ENCODE measurements at places on chromosomes 3 and 15.

- no peak for DNase-seq
Observed at GRCh38 chr3:108079877-108080276, 11.0 kb downstream of the CD47 start.

DNA sequence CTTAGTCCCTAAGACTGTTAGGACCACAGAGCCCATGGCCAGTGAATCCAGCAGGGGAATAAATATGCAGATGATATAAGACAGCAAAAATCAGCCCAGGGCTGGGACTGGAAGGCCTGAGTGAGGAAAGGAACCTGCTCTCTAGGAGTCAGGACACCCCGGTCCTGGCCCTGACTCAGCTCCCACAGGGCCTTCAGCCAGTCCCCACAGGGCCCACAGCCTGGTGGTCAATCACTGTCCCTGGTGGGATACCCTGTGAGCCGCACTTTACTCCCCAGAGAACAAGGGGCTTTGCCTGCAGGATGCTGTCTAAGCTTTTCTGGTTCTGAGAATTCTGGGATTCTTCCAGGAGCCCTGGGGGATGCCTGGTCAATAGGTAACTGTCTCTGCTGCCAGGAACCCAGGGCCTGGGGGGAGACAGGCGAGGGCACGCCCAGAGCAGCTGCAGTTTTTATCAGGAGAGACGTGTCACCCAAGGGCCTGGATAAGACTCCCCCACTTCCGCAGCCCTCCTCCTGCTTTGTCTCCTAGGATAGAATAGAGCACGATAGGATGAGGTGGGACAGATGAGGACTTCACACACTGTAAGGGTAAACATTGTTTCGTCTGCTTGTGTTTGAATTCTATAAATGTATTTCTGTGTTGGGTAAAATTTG lies 49.5 kb upstream of the MCF2L2 start:
- no peak for DNase-seq

DNA sequence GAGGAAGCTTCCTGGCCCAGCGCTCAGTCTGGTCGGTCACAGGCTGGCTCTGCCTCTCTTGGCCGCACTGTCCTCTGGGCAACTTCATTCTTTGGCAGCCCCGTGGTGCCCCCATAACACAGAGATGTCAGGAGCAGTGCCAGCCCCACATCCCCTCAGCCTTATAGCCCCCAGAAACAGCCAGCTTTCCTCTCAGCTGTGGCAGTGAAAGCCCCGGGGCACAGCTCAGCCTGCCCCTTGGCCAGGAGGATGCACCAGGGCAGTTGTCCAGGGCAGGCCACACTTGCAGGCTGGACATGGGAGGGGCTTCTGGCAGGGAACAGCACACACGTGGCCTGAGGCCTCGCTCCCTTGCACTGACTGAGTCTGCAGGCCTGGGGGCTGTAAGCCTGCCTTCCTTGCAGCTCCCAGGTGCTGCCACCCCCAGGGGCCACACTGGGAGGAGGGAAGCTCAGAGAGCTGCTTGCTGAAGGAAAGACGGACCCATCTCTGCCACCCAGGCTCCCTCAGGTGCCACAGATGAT lies 10.3 kb upstream of the RHO start:
- DNase-seq = no peak

- DNase-seq = peak; percentile 77
Observed at GRCh38 chr3:151230646-151231045, 27.6 kb upstream of the GPR171 start.

GRCh38 chr3:148646126-148646665 lies 51.5 kb upstream of the AGTR1 start:
- no peak for DNase-seq

- no peak for DNase-seq
Observed at GRCh38 chr15:29109762-29110161, 159.9 kb downstream of the NSMCE3 start.

- DNase-seq = no peak
Observed at GRCh38 chr3:138210528-138210927, 23.4 kb downstream of the ARMC8 start.

- DNase-seq = no peak
Observed at GRCh38 chr3:134134698-134135415, 105.1 kb upstream of the SLCO2A1 start.

DNA sequence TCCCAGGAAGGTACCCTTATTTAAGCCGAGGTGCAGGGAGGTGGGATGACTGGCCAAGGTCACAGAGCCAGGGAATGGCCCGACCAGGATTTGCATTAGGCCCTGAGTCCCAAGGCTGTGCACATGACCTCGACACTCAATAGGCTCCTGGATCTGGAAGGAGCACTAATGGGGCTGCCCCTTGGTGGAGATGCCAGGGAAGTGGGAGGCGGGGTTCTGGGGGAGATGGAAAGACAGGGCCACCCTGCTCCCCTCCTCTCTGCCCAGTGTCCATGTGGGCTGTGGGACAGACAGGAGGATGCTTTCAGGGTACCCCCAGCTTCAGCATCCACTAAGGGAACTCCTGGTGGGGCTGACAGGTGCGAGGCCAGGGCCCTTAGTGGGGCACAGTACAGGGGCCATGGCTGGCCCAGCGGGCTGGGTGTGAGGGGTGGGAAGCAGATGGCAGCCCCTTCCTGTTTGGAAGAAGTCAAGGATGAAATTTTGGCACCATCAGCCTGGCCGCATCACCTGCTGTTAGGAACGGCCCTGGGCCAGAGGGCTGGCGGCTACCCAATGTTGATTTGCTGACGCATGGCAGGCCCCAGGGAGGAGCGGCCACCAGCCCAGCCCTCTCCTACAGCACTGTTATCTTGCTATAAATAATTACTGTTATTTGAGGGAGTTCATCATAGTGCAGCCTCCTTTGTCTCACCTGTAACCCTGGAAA lies 37.3 kb downstream of the ATP2B2 start:
- DNase-seq = no peak

DNA sequence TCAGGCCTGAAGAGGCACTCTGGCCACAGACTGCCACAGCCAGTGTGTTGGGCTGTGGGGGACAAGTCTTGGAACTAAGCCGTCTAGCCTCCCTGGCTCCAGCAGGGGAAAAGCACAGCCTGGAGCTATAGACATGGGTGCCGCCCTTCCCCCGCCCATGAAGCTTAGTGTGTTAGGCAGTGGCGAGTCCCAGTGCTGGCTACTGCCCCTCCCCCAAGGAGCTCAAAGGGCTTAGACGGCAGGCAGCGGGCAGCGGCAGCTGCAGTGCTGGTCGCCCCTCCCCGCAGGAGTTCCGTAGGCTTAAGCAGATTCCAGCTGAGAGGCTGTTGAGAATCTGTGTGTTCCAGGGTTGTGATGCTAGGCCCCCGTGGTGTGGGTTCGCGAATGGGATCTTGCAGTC lies 135.8 kb upstream of the RORA start:
- no peak for DNase-seq

- DNase-seq = no peak
Observed at GRCh38 chr15:67018441-67018840, 47.0 kb upstream of the SMAD3 start.

GRCh38 chr15:70762469-70763119 lies 764 bp downstream of the UACA start:
- DNase-seq = peak; percentile 36

DNA sequence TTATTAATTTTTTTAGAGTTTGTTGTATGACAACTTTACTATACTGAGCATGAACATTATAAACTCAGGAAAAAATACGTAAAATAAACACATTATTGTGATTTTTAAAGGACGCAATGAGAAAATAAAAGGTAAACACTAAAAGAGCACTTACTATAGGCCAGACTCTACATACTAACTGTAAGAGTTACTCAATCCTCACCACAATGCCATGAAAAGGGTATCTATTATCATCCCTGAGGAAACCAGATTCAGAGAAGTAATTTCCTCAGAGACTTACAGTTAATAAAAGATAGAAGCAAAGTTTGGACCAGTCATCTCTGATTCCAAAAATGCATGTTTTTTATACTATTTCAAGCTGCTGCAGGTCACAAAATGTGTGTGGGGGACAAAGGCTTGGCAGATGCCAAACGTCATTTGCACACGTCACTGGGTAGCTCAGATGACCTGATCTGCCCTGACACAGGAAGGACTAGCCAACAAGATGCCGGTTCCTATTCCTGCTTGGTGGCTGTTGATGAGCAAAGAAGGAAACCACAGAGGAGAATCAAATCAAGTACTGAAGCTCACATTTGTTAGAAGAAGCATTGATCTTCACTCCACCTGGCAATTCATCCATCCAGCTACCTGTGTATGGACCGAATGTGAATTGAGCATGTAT lies 42.3 kb downstream of the KLHL6 start:
- peak; percentile 96 for DNase-seq

GRCh38 chr15:48650931-48651330 lies 5.4 kb upstream of the FBN1 start:
- DNase-seq = no peak

DNA sequence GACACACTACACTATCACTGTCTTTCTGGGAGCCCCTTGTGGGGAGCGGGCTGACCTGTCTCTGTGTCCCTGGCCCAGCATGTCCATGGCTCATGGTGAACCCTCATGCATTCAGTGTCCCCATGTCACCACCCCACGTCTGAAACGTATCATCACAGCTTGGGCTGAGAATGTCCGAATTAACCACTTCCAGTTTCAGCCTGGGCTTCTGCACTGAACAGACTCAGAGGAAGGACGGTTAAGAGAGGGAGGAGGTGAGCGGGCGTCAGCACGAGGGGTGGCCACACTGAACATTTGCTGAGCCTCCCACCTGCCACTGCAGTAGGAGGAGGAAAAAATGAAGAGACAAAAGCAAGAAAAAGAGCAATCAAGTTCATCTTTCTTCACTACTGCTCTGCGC lies 30.5 kb downstream of the ATP2B2 start:
- peak; percentile 36 for DNase-seq

DNA sequence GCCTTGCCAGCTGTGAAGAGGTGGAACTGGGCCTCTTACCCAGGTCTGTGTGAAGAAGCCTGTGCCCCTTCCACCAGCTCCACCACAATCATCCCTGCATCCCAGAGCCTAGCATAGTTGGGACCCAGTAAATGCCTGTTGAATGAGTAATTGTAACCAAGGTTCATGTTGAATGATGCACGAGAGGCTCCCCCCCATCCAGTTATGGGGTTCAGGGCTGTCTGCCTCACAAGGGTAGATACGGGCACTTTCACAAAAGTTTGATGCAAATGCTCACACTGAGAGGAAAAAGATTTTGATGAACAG lies 29.5 kb upstream of the TSEN2 start:
- DNase-seq = no peak

- peak; percentile 27 for DNase-seq
Observed at GRCh38 chr3:13451301-13451673, 28.8 kb upstream of the HDAC11 start.

GRCh38 chr3:74531491-74531890 lies 83.0 kb downstream of the CNTN3 start:
- no peak for DNase-seq

- no peak for DNase-seq
Observed at GRCh38 chr15:68494573-68495110, 62.7 kb upstream of the ITGA11 start.

DNA sequence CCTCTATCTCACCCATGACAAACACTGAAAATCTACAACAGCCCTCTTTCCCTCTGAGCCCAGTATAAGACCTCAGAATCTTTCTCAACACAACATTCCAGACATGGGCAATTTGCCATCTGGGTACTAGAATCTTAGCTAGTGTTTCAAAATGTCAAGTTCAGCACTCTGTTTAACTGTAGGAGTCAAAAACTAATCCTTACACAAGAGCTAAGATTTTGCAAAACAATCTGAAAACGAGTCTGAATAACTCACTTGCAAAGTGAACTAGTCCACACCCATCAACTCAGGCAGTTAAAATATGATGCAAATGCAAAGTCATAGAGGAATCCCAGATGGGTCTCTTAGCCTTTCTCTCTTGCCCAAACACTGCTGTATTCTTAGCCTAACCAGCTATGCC lies 67.8 kb downstream of the GPR176 start:
- no peak for DNase-seq

DNA sequence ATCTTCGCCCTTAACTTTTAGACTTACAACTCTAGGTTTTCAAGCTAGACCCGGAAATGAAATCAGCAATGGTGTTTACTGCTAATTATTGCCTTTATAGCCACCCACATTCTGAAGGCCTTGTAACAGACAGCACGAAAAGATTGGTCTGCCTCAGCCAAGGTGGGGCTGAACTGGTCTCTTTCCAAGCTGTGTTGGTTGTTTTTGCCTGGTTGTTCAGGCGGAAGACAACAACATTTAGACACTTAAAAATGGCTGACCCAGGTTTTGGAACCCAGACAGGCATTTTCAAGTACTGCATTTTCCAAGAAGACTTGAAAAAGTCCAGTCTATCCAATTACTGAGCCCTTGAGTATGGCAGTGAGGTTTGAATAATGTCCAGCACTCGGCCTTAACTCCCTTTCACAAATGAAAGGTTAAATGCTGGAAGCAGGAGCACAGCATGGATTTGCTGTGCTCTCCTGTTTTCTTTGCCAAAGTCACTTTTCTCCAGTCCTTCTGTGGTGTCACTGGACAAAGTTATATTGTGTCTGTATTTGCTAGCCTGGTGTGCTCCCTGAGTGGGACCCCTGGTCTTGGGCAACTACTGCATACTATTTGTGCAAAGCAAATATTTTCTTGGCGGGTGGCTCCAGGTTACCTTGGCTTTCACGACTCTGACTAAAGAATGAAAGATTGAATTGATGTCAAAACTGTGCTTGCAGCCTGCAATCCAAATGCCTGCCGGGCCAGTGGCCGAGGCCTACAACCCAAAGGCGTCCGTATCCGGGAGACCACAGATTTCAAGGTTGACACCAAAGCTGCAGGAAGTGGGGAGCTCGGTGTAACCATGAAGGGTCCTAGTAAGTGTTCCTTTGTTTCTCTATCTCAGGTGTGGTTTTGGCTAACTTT lies 93.5 kb downstream of the FLNB start:
- DNase-seq = no peak

GRCh38 chr3:112799946-112800345 lies 46.7 kb downstream of the CD200R1L start:
- DNase-seq = no peak

- peak; percentile 65 for DNase-seq
Observed at GRCh38 chr3:31768479-31769125, 212.5 kb downstream of the OSBPL10 start.

- DNase-seq = no peak
Observed at GRCh38 chr15:78931439-78932257, 13.2 kb downstream of the CTSH start.

GRCh38 chr3:146187334-146187950 lies 26.5 kb upstream of the PLOD2 start:
- DNase-seq = peak; percentile 28

DNA sequence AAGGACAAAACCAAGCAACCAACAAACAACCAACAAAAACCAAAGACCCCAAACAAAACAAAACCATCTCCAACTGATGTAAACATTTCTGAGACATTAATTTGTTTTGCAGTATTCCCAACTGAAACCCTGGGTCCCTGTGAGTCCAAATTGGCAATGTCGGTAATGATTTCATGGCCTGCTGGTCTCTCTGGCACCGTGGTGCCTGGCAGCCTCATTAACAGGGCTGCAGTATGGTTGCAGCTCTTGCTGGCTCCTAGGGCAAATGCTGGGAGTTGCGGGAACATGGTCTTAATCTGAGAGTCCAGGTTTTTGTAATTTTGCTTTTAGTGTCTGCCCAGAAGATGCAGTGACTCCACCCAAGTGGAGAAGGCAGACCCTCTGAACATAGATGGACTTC lies 128.3 kb downstream of the SV2B start:
- no peak for DNase-seq

- DNase-seq = no peak
Observed at GRCh38 chr3:78991656-78992055, 776.1 kb downstream of the ROBO1 start.

- peak; percentile 81 for DNase-seq
Observed at GRCh38 chr15:73965758-73966113, 26.4 kb downstream of the STOML1 start.

Measured in suppressor macrophage treated with lipopolysaccharide for 1 hour (primary cell).